ENCODE measurements at places on chromosomes 2 and 18.
A peak's percentile ranks its signal among the peaks of the same experiment; 100 is the strongest.

GRCh38 chr2:47311764-47312490, 91.0 kb upstream of the MSH2 start:
- no peak for DNase-seq

DNA sequence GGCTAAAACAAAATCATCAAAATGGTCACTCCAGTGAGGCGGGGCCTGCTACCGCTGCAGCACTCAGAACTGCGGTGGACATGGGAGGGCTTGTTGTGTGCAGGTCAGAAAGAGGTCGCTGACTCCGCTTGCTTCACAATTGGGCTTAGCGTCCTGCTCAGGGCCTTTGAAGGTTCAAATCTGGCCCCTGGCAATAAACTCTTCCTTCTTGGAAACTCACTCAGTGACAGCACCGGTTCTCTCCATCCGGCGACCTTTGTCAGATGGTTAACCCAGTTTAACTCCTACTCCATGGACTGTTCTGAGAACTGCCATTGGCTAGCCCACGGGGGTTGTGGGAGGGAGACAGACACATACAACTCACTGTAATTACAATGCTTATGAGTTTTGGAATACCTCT, 29.0 kb upstream of the LAPTM4A start:
- no peak for DNase-seq

DNA sequence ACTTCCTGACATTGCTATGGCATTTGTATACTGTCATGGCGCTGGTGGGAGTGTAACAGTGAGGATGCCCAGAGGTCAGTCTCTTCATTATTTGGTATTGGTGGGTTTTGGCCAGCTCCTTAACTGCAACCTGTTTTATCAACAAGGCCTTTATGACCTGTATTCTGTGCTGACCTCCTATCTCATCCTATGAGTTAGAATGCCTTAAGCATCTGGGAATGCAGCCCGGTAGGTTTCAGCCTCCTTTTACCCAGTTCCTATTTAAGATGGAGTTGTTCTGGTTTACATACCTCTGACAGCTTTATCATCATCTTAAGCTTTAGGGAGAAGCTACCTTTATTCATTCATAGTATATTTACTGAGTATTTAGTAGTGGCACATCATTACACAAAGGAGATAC, 103.8 kb downstream of the RAPGEF4 start:
- DNase-seq = no peak

DNA sequence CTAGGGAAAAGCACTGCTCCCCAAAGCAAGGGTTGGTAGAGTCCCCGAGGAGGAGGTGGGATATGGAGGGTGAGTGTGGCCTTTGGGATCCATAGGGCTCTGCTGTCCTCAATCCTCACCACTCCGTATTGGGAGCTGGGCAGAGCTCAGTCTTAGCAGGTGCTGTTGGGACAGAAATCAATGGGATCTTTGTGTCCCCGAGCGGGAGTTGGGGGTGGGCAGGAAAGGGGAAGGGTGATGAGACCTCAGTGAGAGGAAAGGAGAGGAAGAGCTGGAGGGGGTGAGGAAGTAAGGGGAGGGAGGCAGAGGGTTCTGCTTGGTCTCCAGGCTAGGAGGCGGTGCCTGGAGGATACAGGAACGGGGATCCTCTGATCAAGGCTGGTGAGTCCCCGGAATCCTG, 2.6 kb downstream of the ASIC4 start:
- no peak for DNase-seq

DNA sequence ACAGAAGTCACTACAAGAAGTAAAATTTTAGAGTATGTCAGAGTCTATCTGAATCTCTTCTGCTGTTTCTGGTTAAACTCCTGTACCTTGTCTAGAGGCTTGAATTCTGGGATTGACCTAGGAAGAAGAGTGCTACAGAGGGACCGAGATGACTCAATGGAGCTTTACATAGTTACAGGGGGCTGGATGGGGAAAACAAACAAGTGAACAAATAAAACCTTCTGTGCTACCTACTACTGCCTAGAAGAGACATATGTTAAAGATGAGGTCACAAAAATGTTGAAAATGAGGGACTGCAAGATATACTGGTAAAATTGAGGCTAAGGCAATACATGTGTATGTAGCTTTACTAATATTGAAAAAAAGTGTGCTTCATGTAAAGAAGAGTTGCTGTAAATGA, 265.4 kb upstream of the TFPI start:
- no peak for DNase-seq

- no peak for DNase-seq
Measured at GRCh38 chr2:220855296-220855695, 716.8 kb downstream of the EPHA4 start.

GRCh38 chr2:224271617-224272236, 130.2 kb downstream of the FAM124B start:
- DNase-seq = no peak

- DNase-seq = no peak
Measured at GRCh38 chr18:26488417-26489009, 59.8 kb downstream of the KCTD1 start.

DNA sequence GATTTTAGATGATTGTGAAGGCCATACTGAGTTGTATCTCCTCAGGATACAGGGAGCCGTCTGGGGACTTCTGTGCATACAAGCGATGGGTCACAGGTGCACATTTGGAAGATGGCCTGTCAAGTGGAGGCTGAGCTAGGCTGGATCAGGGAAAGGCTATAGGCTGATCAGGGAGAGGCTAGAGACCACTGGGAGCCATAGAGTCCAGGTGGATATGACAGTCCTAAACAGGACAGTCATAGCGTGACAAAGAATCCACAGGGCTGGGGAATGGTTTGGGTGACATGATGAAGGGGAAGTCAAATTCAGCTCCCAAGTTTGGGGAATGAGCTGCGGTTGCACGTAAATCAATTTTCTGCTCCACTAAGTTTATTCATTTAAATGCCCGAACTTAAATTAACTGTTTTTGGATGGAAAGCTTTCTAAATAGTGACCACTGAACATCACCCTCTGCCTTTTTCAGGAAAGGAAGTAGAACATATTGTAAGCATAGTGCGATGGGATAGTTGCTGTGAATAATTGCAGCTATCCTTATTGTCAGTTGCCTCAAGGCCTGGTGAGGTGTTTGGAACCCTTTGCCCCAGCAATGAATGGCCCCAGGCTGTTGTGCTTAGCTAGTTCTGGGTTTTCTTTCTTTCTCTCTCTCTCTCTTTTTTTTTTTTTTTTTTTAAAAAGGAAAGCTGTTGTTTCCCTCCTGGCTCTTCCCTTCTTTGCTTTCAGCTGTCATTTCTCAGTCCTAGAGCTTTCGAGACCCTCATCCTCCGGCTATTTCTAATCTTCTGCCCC, 50.5 kb downstream of the KLHL29 start:
- no peak for DNase-seq

DNA sequence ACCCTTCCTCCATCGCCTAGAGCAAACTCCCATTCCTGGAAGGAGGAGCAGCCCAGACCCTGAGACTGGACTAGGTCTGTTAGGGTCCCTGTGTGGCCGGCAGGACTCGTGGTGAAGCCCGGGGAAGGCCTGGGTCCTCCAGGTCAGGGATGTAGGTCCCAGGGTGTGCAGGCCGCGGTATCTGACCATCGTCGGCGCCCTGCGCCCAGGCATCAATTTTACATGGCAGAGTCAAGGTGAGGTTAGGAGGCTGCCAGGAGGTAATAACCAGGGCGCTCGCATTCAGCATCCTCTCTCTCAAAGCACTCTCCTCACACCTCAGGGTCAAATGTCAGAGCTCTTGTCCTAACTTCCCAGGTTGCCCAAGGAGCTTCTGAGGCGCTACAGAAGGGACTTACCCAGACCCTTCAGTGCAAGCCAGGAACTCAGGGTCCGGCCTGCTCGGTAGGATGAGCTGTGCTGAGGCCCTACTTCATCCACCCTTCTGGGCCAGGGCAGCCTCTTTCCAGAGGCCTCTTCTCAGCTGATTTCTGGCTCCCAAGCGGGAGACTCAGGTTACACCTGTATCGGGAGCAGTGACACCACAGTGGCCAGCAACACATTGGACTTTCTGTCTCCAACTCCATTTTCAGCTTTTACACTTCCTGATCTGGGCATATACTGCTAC, 628 bp downstream of the SH2D6 start:
- DNase-seq = no peak

- no peak for DNase-seq
Measured at GRCh38 chr2:128155970-128156369, 65.0 kb downstream of the UGGT1 start.

DNA sequence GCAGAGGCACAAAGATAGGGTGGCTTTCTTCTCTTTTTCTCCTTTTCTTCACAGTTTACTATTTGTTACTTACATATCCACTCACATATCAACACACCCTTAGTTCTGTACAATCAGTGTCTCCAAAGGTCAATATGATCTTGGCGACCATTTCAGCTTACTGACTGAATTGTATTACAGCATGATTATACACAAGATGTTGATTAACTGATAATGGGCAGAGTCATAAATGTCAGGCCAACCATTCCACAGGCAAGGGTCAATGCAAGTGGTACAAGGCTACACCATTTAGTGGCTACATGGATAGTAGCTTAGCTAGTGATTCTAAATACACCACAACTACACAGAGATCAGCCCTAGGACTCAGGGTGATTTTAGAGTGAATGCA, 20.4 kb upstream of the SP3 start:
- no peak for DNase-seq

DNA sequence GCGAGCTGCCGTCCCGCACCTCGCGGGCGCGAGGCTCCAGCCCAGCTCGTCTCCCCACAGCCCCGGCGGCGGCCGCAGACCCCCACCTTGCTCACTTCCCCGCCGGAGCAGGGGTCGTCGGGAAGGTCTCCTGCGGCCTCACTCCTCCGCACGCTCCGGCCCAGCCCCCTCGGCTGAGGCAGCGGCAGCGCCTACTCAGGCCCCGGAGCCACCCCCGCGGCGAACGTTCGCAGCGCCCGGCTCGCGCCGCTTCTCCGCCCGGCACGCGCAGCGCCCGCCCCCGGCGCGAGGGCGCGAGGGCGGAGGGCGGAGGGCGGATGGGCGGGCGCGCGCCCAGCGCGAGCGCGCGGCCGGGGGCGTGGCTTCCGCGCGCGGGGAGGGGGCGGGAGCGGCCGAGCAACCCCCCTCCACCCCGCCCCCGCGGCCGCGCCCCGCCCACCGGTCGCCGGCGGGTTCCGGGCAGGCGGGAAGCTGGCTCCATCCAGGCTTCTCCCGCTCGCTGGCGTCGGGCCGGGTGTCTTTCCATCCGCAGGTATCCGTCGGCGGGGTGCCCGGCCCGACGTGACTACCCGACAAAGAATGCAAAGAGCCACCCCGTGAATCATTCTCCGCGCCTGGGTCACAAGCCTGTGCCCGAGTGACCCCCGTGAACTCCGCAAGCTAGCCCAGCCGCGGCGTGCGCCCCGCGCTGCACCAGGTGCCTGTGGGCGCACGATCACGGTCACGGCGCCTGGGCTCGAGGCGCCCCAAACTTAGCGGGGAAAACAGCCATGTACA, at the start of gene DTNB:
Gene DTNB, minus strand, starts transcription at position 278 of the 777 bp plus-strand sequence. CDS start 20,917 bp downstream, outside the sequence.
- peak; percentile 79 for DNase-seq

- no peak for DNase-seq
Measured at GRCh38 chr2:127811397-127812321, 688 bp upstream of the WDR33 start.

GRCh38 chr2:207867056-207867455, 97.3 kb upstream of the FZD5 start:
- DNase-seq = no peak

Measured in NCI-H2171 (cell line).